ENCODE measurements at places on chromosomes 4 and X.

GRCh38 chrX:148672517-148672916, 172.1 kb downstream of the AFF2 start:
- no peak for DNase-seq

DNA sequence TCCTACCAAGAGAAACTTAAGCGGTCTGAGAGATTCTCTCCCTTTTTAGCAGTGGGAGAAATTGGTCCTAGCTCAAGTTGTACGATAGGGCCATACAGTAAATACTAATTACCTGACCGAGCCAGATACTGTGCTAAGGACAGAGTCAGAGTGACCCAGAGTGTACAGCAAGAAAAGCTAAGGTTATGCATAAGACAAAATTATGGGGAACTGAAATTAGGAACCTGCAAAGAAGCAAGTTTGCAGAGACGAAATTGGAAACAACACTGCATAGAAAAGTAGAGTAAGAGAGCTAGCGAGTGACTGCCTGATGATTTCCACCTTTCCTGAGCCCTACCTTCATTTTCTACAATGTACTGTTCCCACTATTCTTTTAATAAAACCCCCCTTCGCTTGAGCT, 278.1 kb downstream of the NKX6-1 start:
- no peak for DNase-seq

- no peak for DNase-seq
Observed at GRCh38 chr4:154731756-154732155, 12.0 kb upstream of the LRAT start.

- DNase-seq, result no peak
Observed at GRCh38 chr4:99506781-99507180, 4.0 kb upstream of the C4orf17 start.

DNA sequence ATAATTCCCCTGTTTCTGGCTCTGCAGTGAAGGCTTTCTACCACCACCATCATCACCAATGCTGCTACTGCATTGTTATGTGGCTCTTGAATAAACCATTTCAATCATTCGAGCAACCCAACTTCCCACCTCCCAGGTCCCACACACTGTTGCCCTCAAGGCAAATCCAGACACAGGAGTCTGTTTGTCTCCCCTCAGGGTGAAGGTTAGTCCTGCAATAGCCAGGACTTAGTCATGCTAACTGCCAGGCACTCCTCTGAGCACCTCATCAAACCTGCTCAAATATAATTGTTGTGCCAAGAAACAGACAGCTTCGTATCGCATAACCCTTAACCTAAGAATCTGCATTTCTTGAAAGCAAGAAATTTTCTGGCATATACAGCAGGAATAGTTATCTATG, 213.2 kb downstream of the KDR start:
- no peak for DNase-seq

GRCh38 chr4:163166041-163166579, 580 bp downstream of the NAF1 start:
- peak; percentile 41 for DNase-seq

DNA sequence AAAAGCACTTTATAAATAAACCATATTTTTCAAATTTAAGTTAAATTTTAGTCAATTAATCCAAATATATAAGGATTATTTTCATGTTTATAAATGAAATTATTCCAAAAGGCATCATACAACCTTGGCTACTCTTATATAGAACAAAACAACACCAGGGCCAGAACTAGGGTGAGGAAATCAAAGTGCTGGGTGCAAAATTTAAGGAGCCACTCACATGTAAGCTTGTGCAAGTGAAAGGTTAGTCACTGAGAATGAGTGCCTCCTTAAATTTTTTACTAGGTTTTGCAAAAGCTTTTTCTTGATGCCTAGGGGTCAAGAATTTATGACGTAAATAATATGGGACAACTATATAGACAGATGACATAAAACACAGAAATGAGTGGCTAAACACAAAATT, 83.4 kb upstream of the COX18 start:
- peak; percentile 17 for DNase-seq

DNA sequence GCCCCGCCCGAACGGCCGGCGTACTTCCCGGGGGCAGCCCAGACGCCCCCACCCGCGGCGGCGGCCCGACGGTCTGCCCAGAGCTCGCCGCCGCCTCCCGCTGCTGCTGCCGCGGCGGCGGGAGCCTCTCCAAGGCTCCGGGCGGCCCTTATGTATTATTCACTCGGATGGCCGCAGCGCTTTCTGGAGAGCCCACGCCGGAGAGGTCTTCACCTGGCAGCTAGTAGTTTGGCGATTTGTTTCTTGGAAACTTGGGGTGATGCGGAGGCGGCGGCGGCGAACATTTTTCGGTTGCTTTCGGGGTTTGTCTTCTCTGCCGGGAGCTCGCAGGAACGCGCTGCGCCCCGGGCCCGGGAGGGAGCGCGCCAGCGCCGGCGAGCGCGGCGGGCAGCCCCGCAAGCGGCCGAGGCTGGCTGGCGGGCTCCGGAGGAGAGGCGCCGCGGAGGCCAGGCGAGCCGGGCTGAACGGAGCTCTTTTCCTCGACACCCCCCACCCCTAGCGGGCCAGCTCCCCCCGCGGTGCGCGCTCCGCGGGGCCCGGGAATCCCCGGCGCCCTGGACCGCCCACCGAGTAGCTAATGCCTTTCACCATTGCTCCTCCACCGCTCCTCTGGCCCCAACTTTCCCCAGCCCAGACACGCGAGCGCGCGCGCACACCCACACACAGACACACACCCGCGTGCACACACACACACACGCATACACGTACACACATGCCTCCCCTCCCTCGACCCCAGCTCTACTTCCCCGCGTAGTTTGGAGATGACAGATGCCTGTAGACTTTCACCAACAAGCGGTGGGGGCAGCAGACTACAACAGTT, 113.5 kb downstream of the DHX15 start:
- DNase-seq, result no peak

DNA sequence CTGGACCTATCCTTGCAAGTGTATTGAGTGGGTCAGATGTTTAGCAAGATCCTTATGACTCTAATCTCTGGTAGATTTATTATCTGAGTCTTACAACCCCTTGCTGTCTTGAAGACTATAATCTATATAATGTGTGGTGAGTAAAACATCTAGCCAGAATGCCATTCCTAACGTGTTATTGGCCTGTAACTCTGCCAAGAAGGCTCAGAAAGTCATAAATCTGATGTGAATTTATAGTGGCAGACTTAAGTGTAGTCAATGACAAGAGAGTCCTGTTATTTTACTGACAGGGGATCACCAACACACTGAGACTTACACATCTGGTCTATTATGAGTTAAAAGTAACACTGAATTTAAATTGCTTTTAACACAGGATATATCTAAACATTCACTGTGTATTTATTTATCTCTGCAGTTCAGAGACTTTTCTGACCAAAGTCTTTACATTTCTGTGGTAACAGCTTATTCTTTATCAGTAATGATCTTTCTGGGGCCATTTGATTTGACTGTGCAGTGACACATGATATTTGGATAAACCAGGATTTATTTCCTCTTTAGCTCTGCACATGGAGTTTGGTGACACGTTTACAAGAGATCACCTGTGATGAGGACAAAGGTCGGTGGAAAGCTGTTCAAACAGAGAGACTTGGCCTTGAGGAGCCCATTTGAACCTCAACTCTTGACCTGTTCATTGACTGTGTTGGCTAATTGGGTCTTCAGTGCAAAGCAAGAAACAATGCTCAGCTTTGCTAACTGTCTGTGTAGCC, 415.8 kb downstream of the STIM2 start:
- no peak for DNase-seq

DNA sequence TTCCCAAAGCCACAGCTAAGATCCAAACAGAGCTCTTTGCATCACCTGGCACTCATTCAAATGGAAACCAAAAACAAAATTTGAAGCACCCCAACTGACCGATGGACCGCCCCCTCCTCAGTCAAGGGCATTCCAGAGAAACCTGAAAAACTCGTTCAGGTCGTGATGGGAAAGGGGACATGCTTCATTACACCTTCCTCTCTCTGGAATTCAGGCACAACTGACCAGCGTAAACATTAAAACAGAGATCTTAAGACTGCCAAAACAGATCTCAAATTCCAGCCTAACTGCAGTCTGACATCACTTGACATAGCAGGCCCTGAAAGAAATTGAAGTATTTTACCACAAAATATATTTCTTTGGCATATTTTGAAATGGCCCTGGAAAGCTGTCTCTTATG, 28.5 kb downstream of the PTTG2 start:
- no peak for DNase-seq

GRCh38 chrX:121598356-121598755, 550.9 kb downstream of the GLUD2 start:
- DNase-seq, result no peak

- DNase-seq, result no peak
Observed at GRCh38 chrX:52410439-52411394, 41.9 kb downstream of the XAGE2 start.

- no peak for DNase-seq
Observed at GRCh38 chr4:88035292-88035691, 27.9 kb downstream of the PKD2 start.

GRCh38 chr4:159401226-159401712, 298.4 kb downstream of the RAPGEF2 start:
- peak; percentile 6 for DNase-seq

- DNase-seq, result no peak
Observed at GRCh38 chr4:145069361-145069760, 28.6 kb downstream of the ANAPC10 start.

DNA sequence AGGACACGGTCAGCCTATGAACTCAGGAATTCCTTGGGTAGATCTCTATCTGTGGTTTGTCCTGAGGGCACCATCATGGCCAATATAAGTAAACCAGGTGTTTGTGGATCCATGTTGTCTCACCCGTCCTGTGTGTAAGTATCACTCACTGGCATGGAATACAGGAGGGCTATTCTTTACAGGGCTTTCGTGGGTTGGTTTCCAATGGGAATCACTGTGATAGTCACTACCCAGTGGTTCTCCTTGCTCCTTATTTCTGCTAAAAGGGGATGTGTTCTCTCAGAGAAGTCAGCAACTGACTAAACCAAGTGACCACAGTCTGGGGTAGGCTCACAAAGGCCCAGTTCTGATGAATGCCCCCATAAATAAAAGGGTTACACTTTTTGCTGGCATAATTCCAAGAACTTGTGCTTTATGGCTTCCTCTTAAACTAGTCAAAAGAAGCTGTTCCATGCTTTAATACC, 236.7 kb upstream of the JADE1 start:
- peak; percentile 15 for DNase-seq

DNA sequence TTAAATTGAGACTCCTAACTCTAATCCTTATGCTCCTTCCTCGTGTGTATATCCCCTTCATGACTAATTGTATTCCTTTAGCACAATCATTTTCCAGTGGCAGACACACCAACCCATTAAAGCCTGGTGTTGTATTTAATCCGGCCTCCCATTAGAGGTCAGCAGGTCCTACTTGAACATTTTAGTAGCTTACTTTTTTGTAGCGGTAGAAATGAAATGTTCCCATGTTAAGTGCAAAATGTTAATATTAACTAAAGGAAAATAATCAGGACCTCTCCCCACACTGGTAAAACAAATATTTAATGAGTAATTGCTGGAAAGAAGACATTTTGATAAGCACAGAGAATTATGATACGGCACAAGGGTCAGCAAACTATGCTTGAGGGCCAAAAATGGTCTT, 3.4 kb downstream of the RAB33B start:
- DNase-seq, result no peak

- DNase-seq, result peak; percentile 49
Observed at GRCh38 chrX:38850807-38851544, 49.7 kb downstream of the MID1IP1 start.

DNA sequence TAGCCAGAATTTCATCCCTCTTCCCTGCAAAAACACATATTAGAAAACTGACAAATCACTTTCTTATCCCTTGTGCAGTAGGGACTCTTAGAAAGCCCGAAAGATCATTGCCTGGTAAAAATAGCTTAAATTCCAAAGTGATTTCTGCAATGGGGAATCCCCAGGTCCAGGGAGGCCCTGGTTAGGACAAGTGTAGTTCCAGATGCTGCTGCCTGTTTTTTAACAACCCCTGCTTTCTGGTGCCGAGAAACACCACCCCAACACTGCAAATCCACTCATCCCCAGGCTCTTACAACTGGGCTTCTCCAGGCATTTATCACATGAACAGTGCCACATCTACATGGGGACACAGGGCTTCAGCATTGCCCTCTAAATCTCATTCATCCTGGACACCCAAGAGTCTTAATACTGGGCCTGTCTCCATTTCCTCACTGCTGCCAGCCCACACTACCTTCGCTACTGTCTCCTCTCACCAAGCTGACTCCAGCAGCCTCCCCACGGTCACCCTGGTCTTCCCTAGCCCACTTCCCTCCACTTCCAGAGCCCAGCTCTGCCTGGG, 112.2 kb upstream of the PSAPL1 start:
- no peak for DNase-seq

- DNase-seq, result no peak
Observed at GRCh38 chrX:6225911-6226595, 2.6 kb downstream of the NLGN4X start.

GRCh38 chrX:65148232-65148631, 172.0 kb upstream of the ZC4H2 start:
- no peak for DNase-seq

DNA sequence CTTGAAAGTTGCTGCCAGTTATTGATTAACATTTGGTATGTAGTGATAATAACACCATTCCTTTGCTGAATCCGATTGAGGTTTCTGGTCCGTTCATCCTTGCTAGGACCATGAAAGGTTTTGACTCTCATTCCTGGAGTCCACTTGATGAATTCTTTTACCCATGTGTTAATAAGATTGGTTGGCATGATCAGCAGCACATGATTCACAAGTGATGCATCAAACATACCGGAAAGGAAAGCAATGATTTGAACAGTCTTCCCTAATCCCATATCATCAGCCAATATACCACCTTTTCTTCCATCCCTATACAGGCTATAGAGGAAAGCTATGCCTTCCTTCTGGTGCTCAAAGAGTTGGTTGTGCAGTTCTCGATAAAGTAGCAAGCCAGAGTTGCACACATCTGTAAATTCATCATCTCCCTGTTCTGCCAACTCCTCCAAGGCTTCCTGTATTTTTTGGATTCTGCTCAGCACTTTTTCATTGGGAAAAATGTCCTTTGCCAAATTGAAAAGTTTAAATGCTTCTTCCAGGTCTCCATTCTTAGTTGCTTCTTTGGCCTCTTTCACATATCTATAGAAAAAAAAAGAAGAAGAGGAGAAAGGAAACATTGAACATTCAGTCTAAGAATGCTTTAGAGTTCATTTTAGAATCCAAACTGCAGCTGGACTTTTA, 26.7 kb downstream of the PIN4 start:
- no peak for DNase-seq

- DNase-seq, result peak; percentile 44
Observed at GRCh38 chrX:47515941-47516665, 33.1 kb upstream of the ZNF41 start.

DNA sequence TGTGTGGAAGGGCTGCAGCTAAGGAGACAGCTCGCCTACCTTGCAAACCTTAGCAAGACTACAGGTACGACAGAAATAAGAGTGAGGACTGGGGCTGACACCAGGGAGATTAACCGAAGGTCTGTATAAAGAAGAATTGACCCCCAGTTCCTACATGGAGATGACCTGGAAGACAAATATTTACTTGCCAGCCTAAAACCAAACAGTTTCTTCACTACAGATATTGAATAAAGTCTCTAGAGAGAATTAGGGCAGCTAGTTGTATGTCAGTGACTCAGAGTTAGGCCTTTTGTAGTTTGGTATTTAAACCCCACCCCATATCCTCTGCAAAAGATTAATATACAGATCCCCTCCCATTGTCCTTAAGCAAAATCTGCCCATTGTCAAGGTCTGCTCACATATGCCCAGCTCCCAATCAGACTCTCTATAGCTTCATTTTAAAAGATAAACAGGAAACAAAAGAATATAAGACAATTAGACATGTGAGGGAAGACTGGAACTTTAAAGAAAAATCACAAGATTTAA, 28.1 kb upstream of the FRMPD3 start:
- no peak for DNase-seq

GRCh38 chr4:3411676-3412075, 30.1 kb upstream of the HGFAC start:
- DNase-seq, result no peak

GRCh38 chr4:8544282-8544681, 35.9 kb upstream of the GPR78 start:
- no peak for DNase-seq
